ENCODE measurements at places on chromosomes 2 and 18. TPM values are rescaled to one million over a fixed set of nuclear protein-coding genes. Genes with fewer than 3 reads are reported as not detected.

The ACTG2 gene
- 0.18 TPM for total RNA-seq

The NYAP2 gene
- total RNA-seq, result not detected

The SP110 gene
- 10.1 TPM for total RNA-seq

The CAPN13 gene
- 0.15 TPM for total RNA-seq

The GALR1 gene
- not detected for total RNA-seq

The IL37 gene
- not detected for total RNA-seq

The METTL4 gene
- 6.7 TPM for total RNA-seq

The ALPP gene
- 20.3 TPM for total RNA-seq

The TOGARAM2 gene
- 0.16 TPM for total RNA-seq

The LCT gene
- total RNA-seq, result 0.04 TPM

The GPR75 gene
- 1.1 TPM for total RNA-seq
